Esophagus muscularis mucosa (tissue), 4 donors: ENCODE measurements at places on chromosomes 5 and 9. TPM values are rescaled to one million over a fixed set of nuclear protein-coding genes. Genes with fewer than 3 reads are reported as not detected.

GRCh38 chr5:125326150-125326510, 579.7 kb upstream of the ZNF608 start:
- no peaks in the 10 kb centered on the region for H3K27me3 ChIP-seq
- peaks cover 15% of the 10 kb centered on the region for H3K4me1 ChIP-seq
- H3K36me3 ChIP-seq = no peaks in the 10 kb centered on the region
- no peak overlapping the region for H3K4me3 ChIP-seq

PCDHGB1 gene
- total RNA-seq = 3.1 TPM

- peak overlapping the region; percentile 75 for H3K27ac ChIP-seq
- DNase-seq = no peak
- H3K36me3 ChIP-seq = peaks cover 100% of the 10 kb centered on the region
- H3K27me3 ChIP-seq = no peaks in the 10 kb centered on the region
Observed at GRCh38 chr9:128628471-128629048, 28.1 kb downstream of the DYNC2I2 start.

GRCh38 chr5:159916841-159917761, 819 bp downstream of the ADRA1B start:
- no peaks in the 10 kb centered on the region for H3K36me3 ChIP-seq
- no peak for DNase-seq
- H3K27me3 ChIP-seq = peaks cover 17% of the 10 kb centered on the region

GRCh38 chr5:89968958-89969381, 440.6 kb downstream of the CETN3 start:
- no peaks in the 10 kb centered on the region for H3K27me3 ChIP-seq
- no peak for DNase-seq
- no peaks in the 10 kb centered on the region for H3K36me3 ChIP-seq
- no peak overlapping the region for H3K4me3 ChIP-seq
- H3K4me1 ChIP-seq = peaks cover 12% of the 10 kb centered on the region

DNA sequence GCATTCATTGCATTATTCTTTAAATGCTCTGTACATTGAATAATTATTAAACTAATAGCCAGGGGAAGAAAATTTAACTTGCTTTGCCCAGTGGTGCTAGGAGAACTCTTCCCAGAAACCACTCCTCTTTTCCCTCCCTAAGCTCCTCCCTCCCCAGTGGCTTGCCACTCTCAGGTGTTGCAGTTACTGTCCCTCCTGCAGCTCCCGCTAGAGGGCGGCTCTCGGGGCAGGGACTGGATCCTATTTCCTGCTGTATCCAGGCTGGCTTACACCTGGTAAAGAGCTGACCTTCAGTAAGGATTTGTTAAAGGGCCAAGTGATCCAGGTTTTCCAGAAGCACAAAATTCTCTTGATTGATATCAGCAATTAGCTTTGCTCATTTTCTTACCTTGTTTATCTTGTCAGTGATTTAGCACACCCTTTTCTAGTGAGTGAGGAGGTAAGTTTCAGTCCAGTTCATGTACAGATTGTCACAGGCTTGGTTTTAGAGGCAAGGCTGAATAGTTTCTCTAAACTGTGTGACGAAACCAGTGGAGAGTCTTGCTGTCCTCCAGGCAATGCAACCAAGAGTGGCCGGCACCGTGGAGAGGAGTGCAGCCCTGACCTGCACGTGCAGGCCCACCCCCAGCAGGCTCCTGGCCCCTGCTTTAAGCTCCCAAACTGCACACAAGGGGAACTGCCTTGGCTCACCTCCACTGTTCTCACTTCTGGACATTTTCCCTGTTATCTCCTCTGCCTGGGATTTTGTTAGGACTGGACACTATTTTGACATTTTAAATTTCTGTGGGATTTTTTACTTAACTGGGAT, 423.8 kb downstream of the SPOCK1 start:
- no peaks in the 10 kb centered on the region for H3K36me3 ChIP-seq
- H3K27ac ChIP-seq = no peak overlapping the region
- no peak for DNase-seq
- H3K4me3 ChIP-seq = no peak overlapping the region
- H3K4me1 ChIP-seq = peaks cover 6% of the 10 kb centered on the region

DNA sequence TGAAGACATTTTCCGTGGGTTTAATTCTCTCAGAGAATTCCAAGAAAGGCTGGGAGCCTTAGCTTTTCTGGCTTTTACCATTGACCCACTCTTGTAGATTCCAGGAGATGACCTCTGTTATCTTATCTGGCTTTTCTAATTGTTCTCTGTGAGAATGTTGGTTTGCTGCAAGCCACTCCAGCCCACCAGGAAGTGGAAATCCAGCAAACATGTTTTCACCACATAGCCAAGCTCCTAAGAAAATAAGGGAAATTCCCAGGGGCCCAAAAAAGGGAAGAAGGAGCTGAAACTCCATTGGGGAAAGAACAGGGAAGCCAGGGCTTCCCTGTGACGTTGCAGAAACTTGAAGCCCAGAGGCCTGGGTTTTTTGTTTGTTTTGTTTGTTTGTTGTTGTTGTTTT, 19.7 kb downstream of the GPR107 start:
- peaks cover 36% of the 10 kb centered on the region for H3K4me1 ChIP-seq
- no peak for DNase-seq
- no peak overlapping the region for H3K4me3 ChIP-seq
- H3K36me3 ChIP-seq = peaks cover 23% of the 10 kb centered on the region
- H3K27ac ChIP-seq = peak overlapping the region; percentile 1

- H3K27ac ChIP-seq = no peak overlapping the region
- H3K4me3 ChIP-seq = no peak overlapping the region
Observed at GRCh38 chr5:32869216-32869615, 158.1 kb downstream of the NPR3 start.

GRCh38 chr9:3840311-3840710, 314.5 kb upstream of the RFX3 start:
- H3K27ac ChIP-seq = no peak overlapping the region
- no peaks in the 10 kb centered on the region for H3K4me1 ChIP-seq
- H3K27me3 ChIP-seq = no peaks in the 10 kb centered on the region

DNA sequence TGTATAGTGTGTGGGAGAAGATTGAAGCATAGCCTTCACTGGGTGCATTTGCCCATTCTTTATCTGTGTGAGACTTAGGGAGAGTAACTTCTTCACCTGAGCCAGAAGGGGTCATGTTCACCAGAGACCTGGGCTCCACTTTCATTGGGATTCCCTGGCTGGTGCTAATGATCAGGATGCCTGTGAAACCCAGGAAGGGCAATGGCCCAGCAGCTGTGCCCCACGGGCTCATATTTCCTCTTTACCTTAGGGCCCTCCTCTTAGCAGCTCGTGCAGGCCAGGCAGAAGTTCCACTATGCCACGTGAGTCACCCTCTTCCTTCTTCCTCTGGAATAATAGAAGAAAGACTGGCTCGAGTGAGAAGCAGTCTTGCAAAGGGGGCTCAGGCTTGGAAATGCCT, 5.0 kb downstream of the PPARGC1B start:
- no peak for DNase-seq
- H3K4me1 ChIP-seq = peaks cover 54% of the 10 kb centered on the region
- H3K27me3 ChIP-seq = no peaks in the 10 kb centered on the region
- no peaks in the 10 kb centered on the region for H3K36me3 ChIP-seq
- H3K4me3 ChIP-seq = no peak overlapping the region
